ENCODE measurements at places on chromosomes 5 and 9.

- no peak overlapping the region for H3K27ac ChIP-seq
- H3K36me3 ChIP-seq: no peaks in the 10 kb centered on the region
- no peaks in the 10 kb centered on the region for H3K4me1 ChIP-seq
- H3K27me3 ChIP-seq: peaks cover 10% of the 10 kb centered on the region
- H3K4me3 ChIP-seq: no peak overlapping the region
These were observed 12.5 kb upstream of the MAMDC2 start for GRCh38 chr9:70031141-70031545.

DNA sequence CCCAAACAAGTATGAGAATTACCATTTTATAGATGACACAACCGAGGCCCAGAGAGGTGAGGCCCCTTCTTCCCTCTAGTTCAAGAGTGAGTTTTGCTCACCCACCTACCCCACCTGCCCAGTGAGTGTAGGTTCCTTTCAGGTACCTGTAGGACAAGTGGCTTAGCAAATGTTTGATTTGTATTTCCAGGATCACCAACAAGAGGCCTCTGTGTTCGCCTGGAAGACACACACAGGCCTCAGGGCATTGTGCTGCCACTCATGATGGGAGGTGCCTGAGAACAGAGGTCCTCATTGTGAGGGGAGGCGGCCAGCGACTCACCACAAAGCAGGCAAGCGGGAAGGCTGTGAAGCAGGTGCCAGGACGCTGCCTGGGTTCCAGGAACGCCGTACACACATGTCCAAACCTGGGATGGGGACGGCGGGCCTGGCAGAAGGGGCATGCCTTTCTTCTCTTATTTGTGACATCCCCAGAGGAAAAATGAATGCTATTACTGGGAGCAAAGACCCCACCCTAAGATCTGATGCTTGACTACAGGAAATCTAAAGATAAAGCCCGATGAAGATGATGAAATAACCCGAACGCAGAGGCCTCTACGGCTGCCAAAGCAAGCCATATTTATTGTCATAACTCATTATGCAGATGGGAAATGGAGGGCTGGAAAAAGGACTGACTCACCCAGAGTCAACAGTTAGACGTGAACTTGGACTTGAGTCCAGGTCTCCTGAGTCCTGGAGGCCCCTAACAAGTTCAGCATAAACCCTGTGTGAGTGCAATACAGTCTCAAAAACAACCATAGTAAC lies 60.2 kb upstream of the SLC25A51 start:
- H3K4me1 ChIP-seq: peaks cover 4% of the 10 kb centered on the region
- no peaks in the 10 kb centered on the region for H3K36me3 ChIP-seq
- DNase-seq: no peak
- no peak overlapping the region for H3K4me3 ChIP-seq

GRCh38 chr5:83253720-83254119 lies 176.4 kb downstream of the XRCC4 start:
- H3K4me1 ChIP-seq: no peaks in the 10 kb centered on the region
- H3K4me3 ChIP-seq: no peak overlapping the region

- no peaks in the 10 kb centered on the region for H3K4me1 ChIP-seq
- H3K27ac ChIP-seq: no peak overlapping the region
- no peaks in the 10 kb centered on the region for H3K36me3 ChIP-seq
- no peak overlapping the region for H3K4me3 ChIP-seq
These were observed 132.5 kb downstream of the CDH18 start for GRCh38 chr5:19855453-19855852.

- H3K27me3 ChIP-seq: peaks cover 30% of the 10 kb centered on the region
- H3K27ac ChIP-seq: no peak overlapping the region
- no peaks in the 10 kb centered on the region for H3K4me1 ChIP-seq
- H3K36me3 ChIP-seq: peaks cover 3% of the 10 kb centered on the region
- H3K4me3 ChIP-seq: no peak overlapping the region
These were observed 1.1 kb upstream of the IRX1 start for GRCh38 chr5:3594510-3595005.

GRCh38 chr5:1005249-1005851 lies 3.3 kb upstream of the NKD2 start:
- H3K4me1 ChIP-seq: peaks cover 15% of the 10 kb centered on the region
- H3K27ac ChIP-seq: no peak overlapping the region
- peaks cover 4% of the 10 kb centered on the region for H3K36me3 ChIP-seq
- DNase-seq: no peak

DNA sequence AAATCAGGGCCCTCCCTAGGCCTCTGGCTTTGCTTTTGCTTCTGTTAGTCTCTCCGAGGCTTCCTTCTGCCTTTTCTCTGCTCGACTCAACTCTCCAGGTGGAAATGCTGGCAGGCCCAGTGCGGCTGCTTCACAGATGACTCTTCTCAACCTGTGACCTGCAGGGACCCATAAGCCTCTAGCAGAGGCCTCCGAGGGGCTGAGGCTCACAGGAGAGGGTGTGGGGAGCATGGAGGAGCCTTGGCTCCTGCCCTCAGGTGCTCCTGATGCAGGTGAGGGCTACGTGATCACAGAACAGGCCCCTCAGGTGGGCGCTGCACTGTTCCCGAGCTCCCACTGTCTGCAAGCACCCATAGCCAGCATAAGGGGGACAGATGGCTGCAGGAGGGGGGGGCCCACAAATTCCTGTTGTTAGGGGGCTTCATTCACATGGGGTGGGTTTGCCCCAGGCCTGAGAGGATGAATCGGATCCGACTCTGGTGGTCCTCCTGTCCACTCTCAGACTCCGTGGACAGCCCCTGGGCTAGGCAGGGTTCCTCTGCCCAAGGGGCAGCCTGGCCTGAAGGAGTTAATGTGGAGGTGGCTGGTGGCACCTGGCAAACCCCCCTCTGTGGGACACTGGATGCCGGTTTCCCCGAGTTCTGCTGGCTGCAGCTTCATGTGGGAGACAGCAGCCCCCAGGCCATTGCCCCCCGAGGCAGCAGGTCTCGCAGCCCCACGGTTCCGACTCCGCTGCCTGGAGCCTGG lies 10.9 kb upstream of the FCN2 start:
- no peaks in the 10 kb centered on the region for H3K4me1 ChIP-seq
- DNase-seq: no peak
- no peaks in the 10 kb centered on the region for H3K36me3 ChIP-seq
- H3K27me3 ChIP-seq: peaks cover 52% of the 10 kb centered on the region

DNA sequence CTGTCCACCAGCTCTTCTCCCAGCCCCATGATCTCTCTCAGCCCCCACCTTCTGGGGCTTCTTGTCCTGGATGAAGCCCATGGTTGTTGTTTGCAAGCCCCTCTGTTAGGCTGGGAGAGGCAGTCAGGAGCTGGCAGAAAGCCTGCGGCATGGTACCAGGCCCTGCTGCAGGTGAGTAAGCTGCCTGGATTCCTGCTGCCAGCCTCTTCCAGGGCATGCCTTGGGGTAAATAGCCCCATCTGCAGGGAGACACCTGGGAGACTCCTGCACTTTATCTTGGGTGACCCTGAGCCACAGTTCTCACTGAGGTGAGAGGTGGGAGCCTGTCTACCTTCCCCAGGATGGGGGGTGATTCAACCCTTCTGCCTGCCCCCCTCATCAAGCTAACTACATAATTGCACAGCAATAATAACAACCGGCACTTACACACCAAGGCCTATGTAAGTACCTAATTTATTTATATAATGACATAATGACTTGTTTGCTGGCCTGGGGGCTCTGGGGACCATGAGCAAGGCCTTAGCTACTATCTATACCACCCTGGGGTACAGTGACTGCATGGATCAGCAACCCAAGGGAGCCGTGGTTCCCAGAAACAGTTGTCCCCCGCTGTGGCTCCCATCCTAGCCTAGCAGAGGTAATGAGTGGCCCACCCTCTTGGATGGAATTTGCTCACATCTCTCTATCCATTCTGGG lies 116.0 kb downstream of the PSD2 start:
- H3K27me3 ChIP-seq: peaks cover 46% of the 10 kb centered on the region
- no peak overlapping the region for H3K27ac ChIP-seq
- H3K4me3 ChIP-seq: no peak overlapping the region
- no peaks in the 10 kb centered on the region for H3K36me3 ChIP-seq
- DNase-seq: no peak
